Left colon (tissue), 2 donors: ENCODE measurements at places on chromosomes 7 and 10. TPM values are rescaled to one million over a fixed set of nuclear protein-coding genes. Genes with fewer than 3 reads are reported as not detected.

The TNS3 gene
- total RNA-seq = 56.9 TPM

The FXYD4 gene
- not detected for total RNA-seq

The ASB13 gene
- 56.3 TPM for total RNA-seq

The CDK1 gene
- total RNA-seq = 12.9 TPM

The C10orf53 gene
- not detected for total RNA-seq

The TACC2 gene
- total RNA-seq = 113 TPM

The GBF1 gene
- 52.3 TPM for total RNA-seq

The RASA4 gene
- 16.7 TPM for total RNA-seq

The ASCC1 gene
- 17.9 TPM for total RNA-seq

The ASAH2 gene
- 1.3 TPM for total RNA-seq

The FGFBP3 gene
- 1.5 TPM for total RNA-seq

The PDK4 gene
- total RNA-seq = 101 TPM

The NOS3 gene
- 5.4 TPM for total RNA-seq

The AKR1C8 gene
- total RNA-seq = not detected

The ANXA11 gene
- total RNA-seq = 427 TPM

The ELFN1 gene
- 0.25 TPM for total RNA-seq

The ZNF853 gene
- total RNA-seq = 2.9 TPM

The INA gene
- 0.78 TPM for total RNA-seq

The ZNF107 gene
- total RNA-seq = 4.1 TPM

The SPDYE16 gene
- total RNA-seq = not detected

The ATG9B gene
- not detected for total RNA-seq

The CRTAC1 gene
- 0.43 TPM for total RNA-seq

The GSAP gene
- total RNA-seq = 7.9 TPM

The NUTM2E gene
- not detected for total RNA-seq

The CPN1 gene
- not detected for total RNA-seq

The WBP1L gene
- total RNA-seq = 37.8 TPM

The CH25H gene
- total RNA-seq = 1.3 TPM

The AMPH gene
- 0.58 TPM for total RNA-seq

The TMEM229A gene
- total RNA-seq = 0.11 TPM

The CACNB2 gene
- 17.9 TPM for total RNA-seq

The CREB5 gene
- total RNA-seq = 1.8 TPM

The MYO1G gene
- total RNA-seq = 2.6 TPM

The IL6 gene
- 0.34 TPM for total RNA-seq

The NPY4R gene
- total RNA-seq = 9.5 TPM

The NEUROG3 gene
- total RNA-seq = 2.4 TPM

The MCM7 gene
- total RNA-seq = 44.7 TPM

The DRGX gene
- total RNA-seq = 0.11 TPM

The NAT16 gene
- not detected for total RNA-seq

The AGBL3 gene
- 0.64 TPM for total RNA-seq

The RHOBTB1 gene
- 4.3 TPM for total RNA-seq

The KIN gene
- 9.9 TPM for total RNA-seq

The METTL2B gene
- total RNA-seq = 28.0 TPM

The AOAH gene
- total RNA-seq = 32.0 TPM

The TUBAL3 gene
- 53.9 TPM for total RNA-seq

The PILRA gene
- 5.2 TPM for total RNA-seq

The TRPV5 gene
- total RNA-seq = not detected

The WNT8B gene
- not detected for total RNA-seq

The CLDN4 gene
- 1,078 TPM for total RNA-seq
